ENCODE measurements at places on chromosomes 2 and 18.
A peak's percentile ranks its signal among the peaks of the same experiment; 100 is the strongest.

- DNase-seq: peak; percentile 6
Measured at GRCh38 chr2:70789304-70790135, 923 bp downstream of the FIGLA start.

- DNase-seq: no peak
Measured at GRCh38 chr2:144834998-144835633, 315.2 kb upstream of the ZEB2 start.

- DNase-seq: no peak
Measured at GRCh38 chr18:79974025-79974654, 9.7 kb downstream of the HSBP1L1 start.

GRCh38 chr2:230447455-230448451 lies 31.8 kb downstream of the SP100 start:
- no peak for DNase-seq

DNA sequence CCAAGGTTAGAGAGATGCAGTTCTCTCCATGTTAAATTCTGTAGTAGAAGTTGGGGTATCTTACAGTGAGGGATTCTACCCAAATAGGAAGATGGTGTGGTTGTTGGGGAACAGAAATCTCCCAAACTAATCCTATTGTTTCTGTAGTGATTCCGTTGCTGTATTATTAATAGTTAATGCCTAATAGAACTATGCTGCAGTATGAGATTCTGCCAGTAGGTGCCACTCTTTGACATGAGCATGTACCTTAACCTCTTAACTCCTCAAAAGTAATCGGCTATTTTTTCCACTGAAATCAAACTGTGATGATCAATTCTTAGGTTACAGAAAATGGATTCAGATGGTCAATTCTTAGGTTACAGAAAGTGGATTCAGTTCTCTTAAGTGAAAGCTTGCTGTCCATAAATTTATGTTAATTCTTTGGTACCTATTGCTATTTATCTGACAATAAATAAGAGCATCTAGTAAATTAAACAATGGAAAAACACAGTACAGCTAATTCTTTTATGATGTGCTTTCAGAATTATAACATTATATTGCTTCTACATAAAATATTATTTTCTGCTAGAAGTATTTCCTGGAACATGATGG lies 97.9 kb upstream of the DLX2 start:
- no peak for DNase-seq

GRCh38 chr2:67604360-67604759 lies 207.2 kb downstream of the ETAA1 start:
- no peak for DNase-seq

DNA sequence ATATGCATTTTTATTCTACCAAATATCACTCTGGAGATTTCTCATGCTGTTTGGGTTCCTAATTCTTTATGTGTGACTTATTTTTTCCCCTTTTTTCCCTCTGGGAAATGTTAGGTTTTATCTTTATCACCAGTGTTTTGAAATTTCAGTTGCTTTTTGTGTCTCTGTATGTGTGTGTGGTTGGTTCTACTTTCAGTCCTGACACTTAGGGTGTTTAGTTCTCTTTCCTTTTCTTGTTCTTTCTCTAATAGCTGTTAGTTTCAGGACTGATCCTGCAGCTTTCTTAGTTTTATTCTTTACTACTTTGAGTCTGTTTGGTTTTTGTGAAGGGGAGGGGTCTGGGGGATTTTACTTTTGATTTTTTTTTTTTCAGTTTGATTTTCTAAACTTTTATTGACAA lies 23.1 kb downstream of the PPM1B start:
- no peak for DNase-seq

GRCh38 chr2:85668009-85668856 lies at the start of gene SFTPB:
SFTPB (minus strand) TSS chr2:85668199; CDS start chr2:85668183, 16 bp downstream.
- DNase-seq: no peak

- DNase-seq: no peak
Measured at GRCh38 chr2:53867169-53867568, 7.4 kb upstream of the GPR75 start.

DNA sequence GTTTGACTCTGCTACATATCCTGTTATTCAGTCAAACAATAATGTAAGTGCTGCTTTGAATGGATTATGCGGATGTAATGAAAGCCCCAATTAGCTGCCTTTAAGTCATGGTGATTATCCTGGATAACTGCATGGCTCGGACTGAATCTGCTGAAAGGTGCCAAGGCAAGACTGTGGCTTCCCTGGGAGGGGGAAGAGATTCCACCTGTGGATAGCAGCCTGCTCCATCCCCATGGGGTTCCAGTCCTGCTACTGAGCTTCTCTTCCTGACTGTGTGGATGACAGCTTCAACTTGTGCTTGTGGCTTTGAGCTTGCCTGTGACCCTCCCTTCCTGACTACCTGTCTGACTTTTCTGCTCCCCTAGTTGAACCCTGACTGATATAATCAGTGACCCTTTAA lies 540.0 kb upstream of the GYPC start:
- no peak for DNase-seq

DNA sequence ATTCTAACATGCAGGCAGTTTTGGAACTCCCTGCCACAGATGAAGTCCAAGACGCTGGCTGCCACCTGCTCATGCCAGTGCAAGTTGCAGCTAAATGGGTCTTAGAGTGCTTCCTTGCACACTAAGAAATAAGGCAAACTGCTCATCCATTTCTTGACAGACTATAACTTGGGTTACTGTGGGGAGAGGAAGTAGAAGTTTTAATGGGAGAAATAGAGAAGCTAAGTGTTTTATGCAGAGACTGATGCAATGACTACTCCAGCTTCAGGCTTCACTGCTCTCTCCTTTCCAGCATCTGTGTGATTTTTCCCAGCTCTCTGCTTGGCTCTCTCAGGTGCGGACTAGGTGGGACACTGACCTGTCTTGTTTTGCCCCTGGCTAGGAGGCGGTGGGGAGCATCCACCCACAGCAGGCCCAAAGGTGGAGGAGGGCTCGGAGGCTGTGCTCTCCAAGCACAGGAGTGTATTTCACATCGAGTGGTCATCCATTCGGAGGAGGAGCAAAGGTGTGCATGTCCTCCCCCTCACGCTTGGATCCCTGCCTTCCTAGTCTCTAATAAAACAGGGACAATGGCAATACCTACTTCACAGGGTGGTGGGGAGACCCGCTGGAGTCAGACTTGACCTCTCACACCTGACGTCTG lies 48.2 kb downstream of the SLC14A2 start:
- DNase-seq: no peak

DNA sequence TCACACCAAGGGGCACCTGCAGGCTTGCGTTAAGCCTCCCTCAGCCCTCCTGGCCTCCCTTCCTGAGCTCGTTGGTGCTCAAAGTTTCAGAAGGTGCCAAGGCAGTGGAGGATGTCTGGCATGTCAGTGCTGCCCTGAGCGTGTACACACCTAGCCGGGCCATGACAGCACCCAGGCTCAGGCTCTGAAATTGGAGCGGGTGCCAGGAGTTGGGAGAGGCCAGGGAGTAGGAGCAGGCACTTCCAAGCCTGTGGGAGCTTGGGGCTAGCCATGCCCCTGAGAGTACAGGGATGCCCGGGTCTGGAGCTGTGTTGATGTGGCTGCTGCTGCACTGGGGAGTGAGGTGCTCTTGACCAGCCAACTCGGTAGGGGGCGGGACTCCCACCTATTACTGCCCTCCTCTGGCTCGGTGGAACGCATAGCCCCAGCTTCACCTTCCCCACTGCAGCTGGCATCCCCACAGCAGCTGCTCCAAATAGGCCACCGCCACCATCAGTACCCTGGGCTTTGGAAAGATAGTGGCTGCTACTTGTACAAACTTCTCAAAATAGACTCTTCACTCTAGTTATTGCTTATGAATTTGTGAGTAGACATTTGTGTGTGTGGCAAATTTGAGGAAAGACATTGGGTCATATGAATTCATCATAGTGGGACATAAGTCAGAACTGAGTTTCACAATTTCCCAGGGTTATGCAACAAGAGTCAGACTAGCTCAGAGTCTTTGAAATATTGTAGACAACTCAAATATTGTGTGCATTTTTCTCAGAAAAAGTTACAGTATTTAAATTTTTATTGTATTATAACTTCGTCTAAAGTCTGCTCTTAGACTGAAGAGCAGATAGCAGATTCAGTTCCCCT lies 6.8 kb upstream of the PCARE start:
- peak; percentile 62 for DNase-seq

DNA sequence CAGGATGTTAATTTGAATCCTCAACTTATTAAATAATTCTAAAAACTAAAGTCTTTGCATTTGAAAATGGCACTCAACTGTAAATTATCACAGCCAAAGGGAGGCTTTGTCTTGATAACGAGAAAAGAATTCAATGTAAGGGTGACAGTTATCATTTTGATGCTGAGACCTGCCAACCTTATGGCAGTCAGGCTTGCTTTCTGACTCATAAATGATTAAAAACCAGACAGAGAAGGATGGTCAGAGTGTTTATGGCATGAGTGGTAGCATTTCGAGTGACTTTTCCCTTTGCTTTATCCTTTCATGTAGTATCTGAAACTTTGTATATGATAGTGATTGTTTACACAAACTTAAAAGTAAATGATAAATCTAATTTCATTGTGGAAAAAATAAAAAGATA lies 53.9 kb upstream of the EPC2 start:
- no peak for DNase-seq

GRCh38 chr2:106280722-106281446 lies 86.8 kb upstream of the UXS1 start:
- no peak for DNase-seq

- no peak for DNase-seq
Measured at GRCh38 chr18:36128530-36128870, 640 bp downstream of the SLC39A6 start.

DNA sequence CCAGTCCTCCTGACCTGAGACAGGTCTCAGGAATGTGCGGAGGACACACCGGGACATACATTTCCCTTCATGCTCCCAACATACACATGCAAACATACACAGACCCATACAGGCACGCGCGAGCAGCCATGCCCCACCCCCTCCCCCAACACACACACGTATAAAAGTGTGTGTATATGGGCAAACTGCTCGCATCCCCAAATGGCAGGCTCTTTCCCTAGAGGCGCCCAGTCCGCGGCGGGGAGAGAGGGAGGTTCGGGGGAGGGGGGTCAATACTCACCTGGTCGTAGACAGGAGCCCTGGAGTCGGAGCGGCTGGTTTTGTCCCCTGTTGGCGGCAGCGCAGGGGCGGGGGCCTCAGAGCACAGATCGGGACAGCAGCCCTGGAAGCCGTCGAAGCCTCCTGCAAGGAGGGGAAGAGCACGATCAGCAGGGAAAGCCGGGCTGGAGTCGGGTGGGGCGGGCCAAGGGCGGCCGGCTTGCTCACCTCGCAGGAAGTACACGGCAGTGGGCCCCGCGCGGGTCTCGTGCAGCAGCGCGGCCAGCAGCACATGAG lies 682 bp downstream of the DUSP2 start:
- no peak for DNase-seq

- DNase-seq: no peak
Measured at GRCh38 chr2:71780162-71780561, 326.8 kb downstream of the DYSF start.

DNA sequence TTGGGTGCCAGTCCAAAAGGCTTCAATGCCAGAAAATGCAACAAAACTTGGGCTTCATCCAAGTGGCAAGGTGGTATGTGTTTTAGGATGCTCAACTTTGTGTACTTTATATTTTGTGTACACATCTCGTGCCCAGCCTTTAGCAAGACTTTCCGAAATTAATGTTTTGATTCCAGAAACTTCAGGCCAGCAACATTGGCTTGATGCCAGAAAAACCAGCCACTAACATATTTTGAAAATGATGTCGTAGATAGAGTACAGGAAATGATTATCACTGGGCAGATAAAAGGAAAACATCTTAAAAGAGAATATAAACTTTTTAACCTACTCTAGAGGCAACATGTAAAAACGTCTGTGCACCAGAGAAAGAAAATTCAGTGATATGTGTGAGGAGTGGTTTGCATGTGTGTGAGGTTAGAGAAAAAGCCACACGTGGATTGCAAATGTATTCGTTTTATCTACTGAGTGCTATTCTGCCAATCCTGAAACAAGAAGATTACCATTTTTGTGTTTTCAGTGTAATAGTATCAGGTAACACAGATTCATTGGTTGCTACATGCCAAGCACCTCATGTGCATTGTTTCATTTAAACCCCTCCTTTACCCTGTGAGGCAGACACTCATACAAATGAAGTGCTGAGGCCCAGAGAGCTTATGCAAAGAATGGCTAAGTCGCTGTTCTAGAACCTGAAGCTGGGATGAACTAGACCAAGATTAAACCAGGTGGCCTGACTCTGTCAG lies 264.8 kb downstream of the C1D start:
- DNase-seq: no peak

DNA sequence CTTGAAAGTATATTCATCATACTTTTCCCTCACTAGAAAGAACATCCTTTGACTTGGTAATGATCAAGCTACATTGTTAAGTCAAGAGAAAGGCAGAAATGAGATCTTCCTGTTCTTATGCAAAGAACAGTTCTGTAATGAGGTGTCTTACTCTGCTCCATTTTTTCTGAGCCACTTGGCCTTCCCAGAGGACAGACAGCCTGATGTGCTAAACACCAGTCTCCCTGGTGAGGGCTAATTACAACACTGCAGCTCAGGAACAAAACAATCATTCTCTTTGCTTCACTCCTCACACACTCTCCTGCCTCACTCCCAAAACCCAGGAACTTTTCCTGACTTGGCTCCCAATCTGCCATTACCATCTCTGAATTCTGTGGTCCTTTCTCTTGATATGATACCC lies 25.6 kb downstream of the TACR1 start:
- DNase-seq: no peak

DNA sequence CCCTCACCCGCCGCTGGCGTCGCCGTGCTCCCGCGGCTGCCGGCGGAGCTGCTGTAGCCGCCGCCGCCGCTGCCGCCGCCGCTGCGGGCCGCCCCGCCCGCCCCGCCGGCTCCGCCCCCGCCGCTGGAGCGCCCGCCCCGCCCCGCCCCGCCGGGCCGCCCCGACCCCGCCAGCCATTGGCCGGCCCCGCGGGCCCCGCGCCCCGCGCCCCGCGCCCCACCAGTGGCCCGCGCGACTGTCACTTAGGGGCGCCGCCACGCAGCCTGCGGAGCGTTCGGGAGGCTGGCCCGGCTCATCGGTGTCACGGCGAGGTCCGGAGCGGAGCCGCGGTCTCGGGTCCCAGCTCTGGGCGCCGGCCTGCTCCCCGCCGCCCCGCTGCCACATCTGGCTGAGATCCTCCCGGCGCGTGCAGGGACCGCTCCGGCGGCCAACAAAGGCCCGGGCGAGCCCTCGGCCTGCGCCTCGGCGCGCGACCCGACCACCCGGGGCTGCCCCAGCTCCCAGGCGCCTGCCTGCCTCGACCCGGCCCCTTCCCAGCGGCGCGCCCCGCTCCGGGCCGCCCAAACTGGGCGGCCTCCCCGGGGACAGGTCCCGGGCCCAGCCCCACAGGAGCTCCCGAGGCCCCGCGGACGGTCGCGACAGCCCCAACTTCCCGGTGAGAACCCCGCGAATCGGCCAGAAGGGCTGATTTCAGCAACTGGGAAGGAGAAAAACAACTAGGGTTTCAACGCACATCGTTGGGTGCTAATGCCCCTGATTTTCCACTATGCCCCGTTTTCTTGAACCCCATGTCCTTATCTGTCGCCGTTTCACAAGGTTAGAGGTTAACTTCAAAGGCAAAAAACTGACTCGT lies at the start of gene MGAT4A:
Gene MGAT4A, minus strand, starts transcription at position 92 of the 853 bp plus-strand sequence. CDS start 4,800 bp downstream, outside the sequence.
- DNase-seq: no peak

GRCh38 chr2:144529841-144530240 lies 9.9 kb upstream of the ZEB2 start:
- DNase-seq: no peak

- DNase-seq: no peak
Measured at GRCh38 chr2:216588861-216589710, 44.1 kb upstream of the IGFBP2 start.

GRCh38 chr2:20052861-20053281 lies 1.4 kb upstream of the LAPTM4A start:
- no peak for DNase-seq

GRCh38 chr2:176914371-176914770 lies 298.2 kb upstream of the HNRNPA3 start:
- DNase-seq: no peak

- no peak for DNase-seq
Measured at GRCh38 chr2:33081691-33082090, 134.9 kb downstream of the LTBP1 start.

Measured in SIG-M5 (cell line).